Activated CD4-positive, alpha-beta T cell treated with anti-CD3 and anti-CD28 coated beads, Interleukin-2, amount 50 U/mL, for 48 hours (primary cell): ENCODE measurements at places on chromosomes 4 and X.

GRCh38 chrX:128805236-128805635, 718.1 kb downstream of the SMARCA1 start:
- DNase-seq: no peak

- DNase-seq: no peak
Measured at GRCh38 chr4:2604614-2605013, 68.2 kb downstream of the FAM193A start.

DNA sequence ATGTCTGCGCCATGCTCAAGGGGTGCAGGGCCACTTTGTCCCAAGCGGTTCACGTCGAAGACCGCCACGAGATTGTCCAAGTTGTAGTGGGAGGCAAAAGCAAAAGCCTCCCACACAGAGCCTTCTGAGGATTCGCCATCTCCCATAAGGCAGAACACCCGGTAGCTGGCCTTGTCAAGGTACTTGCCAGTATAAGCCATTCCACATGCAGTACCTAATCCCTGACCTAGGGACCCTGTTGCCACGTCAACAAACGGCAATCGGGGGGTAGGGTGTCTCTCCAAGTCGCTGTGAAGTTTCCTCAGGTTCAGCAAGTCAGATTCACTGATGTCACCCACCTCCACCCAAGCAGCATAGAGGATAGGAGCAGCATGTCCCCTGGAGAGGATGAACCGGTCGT, 424 bp downstream of the TKTL2 start:
- no peak for DNase-seq

GRCh38 chr4:10521424-10521823, 64.2 kb upstream of the ZNF518B start:
- DNase-seq: no peak

DNA sequence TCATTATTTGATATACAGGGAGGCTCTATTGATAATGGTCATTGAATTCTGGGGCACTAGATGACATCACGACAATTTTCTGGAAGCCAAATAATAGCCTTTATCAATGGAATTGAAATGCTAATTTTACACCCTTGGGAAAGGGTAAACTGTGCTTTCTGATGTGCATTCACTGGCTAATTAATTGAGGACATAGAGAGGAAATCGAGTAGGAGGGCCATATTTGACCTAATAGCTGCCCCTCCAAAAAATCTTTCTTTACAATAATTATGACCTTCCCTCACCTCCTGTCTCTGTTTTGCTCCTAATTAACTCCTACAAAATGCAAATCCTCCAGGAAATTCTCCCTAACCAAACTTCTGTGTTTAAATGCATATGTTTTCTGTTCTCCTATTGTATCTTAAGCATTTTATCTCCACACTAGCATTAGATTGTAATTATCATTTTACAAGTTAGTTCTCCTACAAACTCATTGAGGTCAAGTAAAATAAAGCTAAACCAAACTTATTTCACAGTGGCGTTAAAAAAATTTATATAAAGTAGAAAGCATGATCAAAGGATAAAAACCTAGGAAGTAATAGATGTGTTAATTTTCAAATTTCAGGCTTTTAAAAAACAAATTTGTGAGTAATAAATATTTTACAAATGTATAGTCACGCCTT, 1414.0 kb upstream of the AGA start:
- no peak for DNase-seq

- no peak for DNase-seq
Measured at GRCh38 chr4:186204103-186204559, 12.8 kb downstream of the CYP4V2 start.

- no peak for DNase-seq
Measured at GRCh38 chr4:122122083-122122482, 30.0 kb upstream of the BLTP1 start.

DNA sequence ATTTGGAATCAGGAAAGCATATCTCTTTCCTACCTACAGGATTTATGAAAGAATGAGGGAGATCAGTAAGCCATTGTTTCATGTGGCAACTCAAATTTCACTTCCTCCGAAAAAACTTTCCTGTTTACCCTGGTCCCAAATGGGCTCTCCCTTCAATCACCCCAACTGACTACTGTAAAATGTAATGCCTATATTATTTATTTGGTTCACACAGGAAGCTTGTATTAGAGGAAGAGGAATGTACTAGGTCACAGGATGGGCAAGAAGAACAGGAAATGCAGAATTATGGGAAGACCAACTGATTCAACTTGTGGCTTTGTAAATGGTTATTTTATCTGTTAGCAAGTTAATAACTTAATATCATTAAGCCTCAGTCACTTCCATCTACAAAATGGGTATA, 23.1 kb downstream of the COL4A6 start:
- no peak for DNase-seq

DNA sequence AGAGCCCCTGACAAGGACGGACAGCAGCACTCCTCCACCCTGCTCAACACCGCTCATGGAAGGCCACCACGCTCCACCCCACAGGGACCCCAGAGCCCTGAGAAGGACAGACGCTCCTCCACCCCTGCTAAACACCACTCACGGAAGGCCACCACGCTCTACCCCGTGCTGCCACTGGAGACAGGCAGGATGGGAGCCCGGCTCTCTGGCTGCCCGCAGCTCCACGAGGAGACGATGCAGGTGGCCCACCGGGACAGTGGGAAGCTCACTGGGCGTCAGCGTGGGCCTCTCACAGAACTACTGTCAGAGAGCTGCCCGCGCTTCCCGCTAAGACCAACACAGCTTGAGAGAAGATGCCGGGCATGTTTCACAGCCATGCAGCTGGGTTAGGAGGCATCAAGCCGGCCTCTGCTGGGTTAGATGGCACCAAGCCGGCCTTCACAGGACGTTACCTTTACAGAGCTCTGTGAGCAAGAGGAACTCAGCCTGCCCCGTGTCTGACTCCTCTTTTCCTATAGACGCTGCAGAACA, 20.8 kb downstream of the GAK start:
- DNase-seq: no peak

- DNase-seq: no peak
Measured at GRCh38 chr4:137310593-137311490, 221.5 kb downstream of the PCDH18 start.

GRCh38 chr4:86563416-86563815, 30.7 kb upstream of the PTPN13 start:
- no peak for DNase-seq

- DNase-seq: no peak
Measured at GRCh38 chrX:74438764-74439163, 17.5 kb downstream of the SLC16A2 start.

- DNase-seq: no peak
Measured at GRCh38 chr4:1218634-1219565, 30.0 kb downstream of the CTBP1 start.

- DNase-seq: no peak
Measured at GRCh38 chr4:47560682-47561081, 75.6 kb downstream of the ATP10D start.

- no peak for DNase-seq
Measured at GRCh38 chr4:138114434-138114833, 127.7 kb downstream of the SLC7A11 start.

DNA sequence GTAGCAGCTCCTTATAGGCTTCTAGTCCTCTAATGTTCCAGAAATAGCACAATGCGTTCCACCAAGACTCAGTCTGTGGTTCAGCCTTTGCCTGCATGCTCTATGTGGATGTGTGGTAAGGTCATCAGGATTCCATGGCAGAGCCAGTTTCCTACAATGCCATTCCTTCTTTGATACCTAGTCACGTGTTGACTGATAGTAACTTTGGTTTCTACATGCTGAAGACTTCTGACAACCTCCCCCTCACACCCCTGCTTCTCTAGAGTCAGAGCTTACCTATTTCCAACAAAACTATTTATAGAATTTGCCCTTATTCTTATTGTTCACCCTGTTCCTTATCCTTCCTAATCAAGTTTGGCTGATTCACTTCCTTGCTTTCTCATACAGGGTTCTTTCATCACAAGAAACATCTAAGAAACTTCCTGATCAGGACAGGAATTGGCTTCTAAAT, 81.1 kb downstream of the CT47B1 start:
- DNase-seq: no peak

- no peak for DNase-seq
Measured at GRCh38 chr4:127335732-127336131, 297.0 kb upstream of the INTU start.

GRCh38 chrX:48083706-48084105, 12.3 kb upstream of the ZNF630 start:
- no peak for DNase-seq

- no peak for DNase-seq
Measured at GRCh38 chr4:48484494-48485168, 1.5 kb downstream of the SLC10A4 start.

GRCh38 chr4:102717448-102718092, 43.2 kb downstream of the MANBA start:
- no peak for DNase-seq

GRCh38 chr4:2537011-2537830, 774 bp downstream of the FAM193A start:
- peak; percentile 51 for DNase-seq

GRCh38 chrX:112866175-112866574, 25.5 kb upstream of the AMOT start:
- no peak for DNase-seq

DNA sequence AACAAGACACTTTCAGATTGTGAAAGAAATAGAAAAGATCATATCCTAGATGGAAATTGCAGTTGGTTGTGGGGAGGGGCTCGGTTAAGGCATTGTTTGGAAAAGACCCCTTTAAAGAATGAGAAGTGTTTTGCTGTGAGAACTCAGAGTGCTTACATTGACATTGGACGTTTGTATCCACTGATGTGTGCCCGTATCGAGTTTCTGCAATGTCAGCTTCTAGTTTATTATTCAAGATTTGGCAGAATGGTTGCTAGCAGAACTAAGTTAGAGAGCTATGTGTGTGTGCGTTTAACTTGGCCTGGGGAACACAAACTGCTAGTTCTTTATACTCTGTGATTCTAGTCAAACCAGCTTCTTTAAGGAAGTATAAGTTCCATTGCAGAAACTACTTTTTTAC, 2702.5 kb downstream of the PCDH7 start:
- DNase-seq: no peak

DNA sequence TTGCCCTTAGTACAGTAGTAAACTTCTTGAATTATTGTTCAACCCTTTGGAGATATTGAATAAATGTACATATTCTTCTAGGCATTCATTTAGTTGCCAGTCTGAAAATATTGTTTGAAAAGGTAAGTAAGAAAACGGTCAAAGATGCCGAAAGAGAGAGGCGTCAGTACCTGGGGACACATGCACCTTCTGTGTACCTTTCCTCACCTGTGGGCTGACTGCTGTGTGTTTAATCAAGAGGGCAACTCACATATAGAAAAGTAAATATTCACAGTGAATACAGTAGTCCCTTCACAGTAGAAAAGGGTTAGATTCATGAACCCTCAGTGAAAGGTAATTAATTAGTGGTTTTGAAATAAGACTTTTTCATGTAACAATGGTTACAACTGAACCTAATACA, 6.9 kb downstream of the ANXA10 start:
- DNase-seq: no peak

- DNase-seq: no peak
Measured at GRCh38 chr4:11564021-11564420, 135.3 kb upstream of the HS3ST1 start.

- DNase-seq: no peak
Measured at GRCh38 chr4:110808351-110808878, 185.5 kb upstream of the PITX2 start.

GRCh38 chrX:27236681-27237080, 226.5 kb downstream of the PPP4R3C start:
- no peak for DNase-seq

GRCh38 chr4:27844376-27844775, 983.7 kb downstream of the STIM2 start:
- no peak for DNase-seq

DNA sequence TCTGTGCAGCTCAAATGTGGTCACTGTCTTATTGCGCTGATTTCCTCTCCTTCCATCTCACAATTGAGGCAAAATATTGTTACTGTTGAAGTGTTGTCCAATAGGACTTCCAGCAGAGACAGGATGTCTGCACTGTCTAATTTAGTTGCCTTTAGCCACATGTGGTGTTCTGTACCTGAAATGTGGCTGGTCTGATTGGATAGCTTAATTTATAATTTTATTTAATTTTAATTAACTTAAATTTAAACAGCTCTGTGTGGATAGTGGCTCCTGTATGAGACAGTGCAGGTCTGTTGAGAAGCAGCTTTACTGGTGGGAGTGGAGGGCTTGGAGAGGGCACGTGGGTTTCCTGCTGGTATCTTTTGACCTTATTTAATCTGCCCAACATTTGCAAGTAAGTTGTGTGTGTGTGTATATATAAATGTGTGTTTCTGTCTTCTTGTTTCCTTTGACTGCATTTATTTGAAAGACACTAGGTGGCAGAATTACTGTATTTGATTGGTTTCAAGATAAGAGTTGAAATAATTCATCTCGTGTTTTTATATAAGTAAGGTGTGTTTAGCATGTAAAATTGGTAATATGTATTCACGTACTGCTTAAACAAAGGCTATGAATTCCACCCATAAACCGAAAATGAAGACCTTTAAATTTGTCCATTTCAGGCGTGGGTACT, 55.3 kb upstream of the MSANTD1 start:
- no peak for DNase-seq

DNA sequence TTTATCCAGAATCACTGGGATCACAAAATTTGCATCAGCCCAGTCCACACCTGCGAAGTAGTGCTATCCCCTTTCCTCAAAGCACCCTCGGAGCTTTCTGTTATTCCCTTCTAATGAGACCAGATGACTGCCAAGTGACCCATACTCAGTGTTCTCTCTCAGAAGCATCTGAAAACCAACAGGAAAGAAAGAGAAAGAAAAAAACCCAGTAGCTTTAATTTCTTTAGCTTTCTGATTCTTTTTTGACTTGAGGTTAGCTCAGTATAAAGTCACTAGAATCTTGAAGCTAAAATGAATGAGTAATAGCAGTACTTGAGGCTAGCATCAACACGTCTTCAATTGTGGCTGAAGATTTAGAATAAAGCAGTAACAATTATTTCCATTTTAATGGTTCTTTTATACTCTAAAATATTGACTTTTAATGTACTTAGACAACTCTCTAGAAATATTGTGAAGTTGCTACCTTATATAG, 124.4 kb downstream of the ANK2 start:
- no peak for DNase-seq

DNA sequence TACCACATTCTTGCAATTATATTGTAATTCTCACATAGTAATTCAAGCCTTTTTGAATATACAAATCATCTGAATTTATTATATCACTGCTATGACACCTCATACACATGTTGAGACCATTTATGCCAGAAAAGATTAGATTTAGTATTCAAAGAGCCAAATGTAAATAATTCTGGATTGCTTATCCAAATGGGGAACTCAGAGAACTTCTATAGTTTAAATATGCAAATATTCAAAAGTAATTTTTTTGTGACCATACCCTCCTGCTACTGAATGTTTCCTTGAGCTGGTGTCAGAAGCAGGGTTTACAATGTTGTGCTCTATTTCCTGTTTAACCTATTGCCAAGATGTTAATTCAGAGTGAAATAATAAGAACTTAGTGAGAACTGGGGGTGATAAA, 372.2 kb downstream of the TRIML1 start:
- no peak for DNase-seq
